Stimulated activated naive CD4-positive, alpha-beta T cell treated with Interleukin-2 at 50 U/mL for 16 hours (primary cell): ENCODE measurements at places on chromosomes 11 and 22.

- no peak for DNase-seq
Measured at GRCh38 chr11:128189823-128190222, 397.5 kb downstream of the ETS1 start.

- no peak for DNase-seq
Measured at GRCh38 chr11:117832511-117832910, 8.0 kb upstream of the FXYD2 start.

- DNase-seq: no peak
Measured at GRCh38 chr11:120063686-120064340, 74.1 kb downstream of the TRIM29 start.

- DNase-seq: no peak
Measured at GRCh38 chr11:116613206-116613875, 159.4 kb downstream of the BUD13 start.

- no peak for DNase-seq
Measured at GRCh38 chr11:63551091-63551888, 11.9 kb downstream of the PLAAT2 start.

DNA sequence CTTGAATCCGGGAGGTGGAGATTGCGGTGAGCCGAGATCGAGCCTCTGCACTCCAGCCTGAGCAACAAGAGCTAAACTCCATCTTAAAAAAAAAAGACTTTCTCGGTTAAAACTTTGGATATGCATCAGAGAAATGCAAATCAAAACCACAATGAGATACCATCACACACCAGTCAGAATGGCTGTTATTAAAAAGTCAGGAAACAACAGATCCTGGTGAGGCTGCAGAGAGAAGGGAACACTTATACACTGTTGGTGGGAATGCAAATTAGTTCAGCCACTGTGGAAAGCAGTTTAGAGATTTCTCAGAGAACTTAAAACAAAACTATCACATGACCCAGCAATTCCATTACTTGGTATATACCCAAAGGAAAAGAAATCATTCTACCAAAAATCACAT, 619.4 kb upstream of the KIRREL3 start:
- no peak for DNase-seq

DNA sequence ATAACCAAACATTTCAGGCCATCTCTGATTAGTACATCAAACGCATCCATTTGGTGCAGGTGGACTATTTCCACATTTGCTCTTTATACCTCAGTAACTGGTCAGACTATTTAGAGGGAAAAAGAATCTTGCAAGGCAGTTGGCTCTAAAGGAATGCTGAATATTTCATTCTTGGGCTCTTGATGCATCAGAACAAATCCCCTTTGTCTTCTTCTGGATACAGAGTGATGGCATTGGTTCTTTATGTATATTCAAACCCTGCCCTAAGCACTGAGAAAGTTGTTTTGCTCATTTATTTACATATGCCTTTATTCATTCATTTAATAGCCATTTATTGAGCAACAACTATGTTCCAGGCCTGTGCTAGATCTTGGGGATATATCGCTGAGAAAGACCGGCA, 31.1 kb upstream of the RAB30 start:
- no peak for DNase-seq

GRCh38 chr22:23778577-23778900, 5.9 kb downstream of the MMP11 start:
- DNase-seq: no peak

- no peak for DNase-seq
Measured at GRCh38 chr22:44402196-44403111, 89.7 kb upstream of the SHISAL1 start.

GRCh38 chr11:124535552-124536232, 7.8 kb downstream of the OR8B12 start:
- DNase-seq: no peak

- no peak for DNase-seq
Measured at GRCh38 chr11:72010529-72011233, 12.0 kb downstream of the IL18BP start.

DNA sequence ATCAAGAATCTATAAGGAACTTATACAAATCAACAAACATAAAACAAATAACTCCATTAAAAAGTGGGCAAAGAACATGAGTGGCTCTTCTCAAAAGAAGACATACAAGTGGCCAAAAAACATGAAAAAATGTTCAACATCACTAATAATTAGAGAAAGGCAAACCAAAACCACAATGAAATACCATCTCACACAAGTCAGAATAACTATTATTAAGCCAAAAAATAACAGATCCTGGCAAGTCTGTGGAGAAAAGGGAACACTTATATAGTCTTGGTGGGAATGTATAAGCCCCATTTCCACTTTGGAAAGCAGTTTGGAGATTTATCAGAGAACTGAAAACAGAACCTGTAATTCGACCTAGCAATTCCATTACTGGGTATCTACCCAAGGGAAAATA, 921.0 kb downstream of the KCNA4 start:
- DNase-seq: no peak

DNA sequence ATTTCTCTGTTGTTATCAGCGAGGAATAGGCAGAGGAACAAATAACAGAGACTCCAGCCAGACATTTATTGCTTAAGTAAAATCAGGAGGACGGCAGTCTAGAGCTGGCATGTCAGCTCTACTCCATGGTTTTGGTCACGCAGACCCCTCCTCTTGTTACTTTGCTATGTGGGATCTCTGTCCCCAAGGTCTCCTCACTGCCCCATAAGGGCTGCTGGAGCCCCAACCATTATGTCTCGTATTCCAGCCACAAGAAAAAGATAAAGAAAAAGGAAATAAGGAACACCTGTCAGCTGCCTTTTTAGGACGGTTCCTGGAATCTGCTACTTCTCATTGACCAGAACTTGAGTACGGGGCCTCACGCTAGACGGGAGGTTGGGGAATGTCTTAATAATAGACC, 70.4 kb downstream of the ELFN2 start:
- DNase-seq: no peak

GRCh38 chr11:133526790-133527189, 5.5 kb downstream of the OPCML start:
- DNase-seq: no peak

DNA sequence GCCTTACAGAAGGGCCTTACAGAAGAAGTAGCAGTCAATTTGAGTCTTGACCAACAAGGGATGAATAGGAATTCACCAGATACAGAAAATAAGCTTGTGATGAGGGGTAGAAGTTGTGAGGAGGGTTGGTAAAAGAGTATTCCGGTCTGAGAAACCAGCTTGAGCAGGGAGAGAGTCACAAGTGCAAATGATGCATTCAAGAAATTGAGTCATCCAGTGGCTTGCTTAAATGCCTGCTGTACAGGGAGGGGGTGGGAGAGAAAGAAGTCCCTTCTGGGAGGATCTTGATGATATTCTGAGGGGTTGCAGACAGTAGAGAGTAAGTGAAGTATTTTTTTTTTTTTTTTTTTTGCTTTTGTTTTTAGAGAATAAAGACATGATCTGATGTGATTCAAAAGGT, 9.2 kb downstream of the CCKBR start:
- DNase-seq: no peak

DNA sequence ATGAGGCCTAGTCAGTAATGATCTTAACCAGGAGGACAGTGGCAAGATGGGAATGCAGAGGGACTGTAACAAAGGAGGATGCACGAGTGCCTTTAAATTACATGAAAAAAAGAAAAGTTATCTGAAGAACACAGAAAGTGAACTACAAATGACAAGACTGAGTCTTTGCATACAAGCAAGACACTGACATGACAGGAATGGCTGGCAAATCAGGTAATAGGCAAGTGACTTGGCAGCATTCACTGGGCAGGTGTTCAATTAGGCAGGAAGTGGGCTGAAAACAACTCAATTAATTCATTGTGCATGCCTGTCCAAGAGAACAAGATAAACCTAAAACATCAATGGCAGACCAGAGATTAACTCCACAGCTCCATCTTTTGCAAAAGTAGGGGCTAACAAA, 24.0 kb downstream of the SMCO4 start:
- DNase-seq: no peak

DNA sequence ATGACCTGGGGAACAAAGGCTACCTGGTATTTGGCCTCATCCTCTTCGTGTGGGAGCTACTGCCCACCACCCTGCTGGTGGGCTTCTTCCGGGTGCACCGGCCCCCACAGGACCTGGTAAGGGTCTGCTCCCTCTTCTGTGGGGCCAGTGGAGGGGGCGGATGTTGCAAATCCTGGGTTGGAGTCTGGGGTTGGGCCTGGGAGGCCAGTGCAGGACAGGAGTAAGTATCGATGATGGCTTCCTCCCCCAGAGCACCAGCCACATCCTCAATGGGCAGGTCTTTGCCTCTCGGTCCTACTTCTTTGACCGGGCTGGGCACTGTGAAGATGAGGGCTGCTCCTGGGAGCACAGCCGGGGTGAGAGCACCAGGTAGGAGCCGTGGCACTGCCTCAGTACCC, 2.7 kb downstream of the GPR137 start:
- no peak for DNase-seq

GRCh38 chr11:65297026-65297672, 17.5 kb upstream of the CDC42EP2 start:
- no peak for DNase-seq

DNA sequence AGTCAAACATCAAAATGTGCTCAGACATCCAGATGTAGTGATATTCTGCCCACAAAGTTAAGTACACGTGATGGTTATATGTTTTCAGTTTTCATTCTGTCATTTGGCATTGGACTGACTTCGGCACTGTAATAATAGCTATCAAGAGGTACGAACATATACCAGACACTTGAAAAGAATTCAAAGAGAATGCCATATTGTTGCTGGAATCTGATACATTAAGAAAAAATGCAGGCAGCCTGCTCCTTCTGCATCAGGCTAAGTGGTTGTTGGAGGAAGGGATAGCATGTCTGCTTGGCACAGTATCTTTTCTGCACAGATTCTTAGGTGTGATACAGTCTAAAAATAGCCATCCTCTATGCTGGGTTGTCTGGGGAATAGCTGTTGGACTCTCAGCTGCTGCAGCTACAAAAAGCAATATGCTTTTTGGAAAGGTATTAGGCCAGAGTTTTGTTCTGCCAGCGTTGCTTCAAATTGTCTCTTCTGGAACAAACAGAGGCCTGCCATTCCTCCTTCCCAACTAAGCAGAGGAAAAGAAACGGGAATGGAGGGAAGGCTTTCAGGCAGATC, 892.6 kb downstream of the TBC1D22A start:
- no peak for DNase-seq

- no peak for DNase-seq
Measured at GRCh38 chr11:134367781-134368180, 36.0 kb downstream of the GLB1L2 start.

DNA sequence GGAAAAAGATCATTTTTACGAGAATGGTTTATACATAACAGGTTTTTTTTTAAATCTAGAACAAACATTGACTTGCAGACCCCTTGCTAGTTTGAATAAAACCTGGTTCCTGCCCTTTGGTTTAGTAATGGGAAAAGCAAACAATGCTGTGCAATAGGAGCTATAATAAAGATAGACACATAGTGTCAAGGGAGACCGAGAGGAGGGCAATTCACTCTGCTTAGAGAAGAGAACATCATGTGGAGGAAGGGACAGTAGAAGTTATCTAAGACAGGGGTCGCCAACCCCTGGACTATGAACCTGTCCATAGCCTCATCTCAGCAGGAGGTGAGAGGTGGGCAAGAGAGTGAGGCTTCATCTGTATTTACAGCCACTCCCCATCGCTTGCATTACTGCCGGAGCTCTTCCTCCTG, 7.0 kb upstream of the RDX start:
- no peak for DNase-seq

DNA sequence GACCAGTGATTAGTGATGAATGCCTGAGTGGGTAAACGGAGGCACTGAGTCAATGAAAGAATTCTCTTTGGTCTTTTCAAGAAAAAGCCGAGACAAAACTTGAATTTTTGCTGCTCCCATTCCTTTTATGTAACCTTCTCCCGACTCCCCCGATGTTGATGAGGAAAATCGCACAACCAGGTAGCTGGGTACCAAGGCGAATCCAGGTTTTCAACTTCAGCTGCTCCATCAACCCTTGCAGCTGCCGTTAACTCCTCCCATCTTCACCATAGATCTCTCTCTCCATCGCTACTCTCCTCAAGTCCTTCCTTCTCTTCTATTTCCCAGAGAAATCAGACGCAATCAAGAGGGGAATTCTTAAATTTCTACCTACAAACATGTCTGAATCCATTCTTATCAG, 611 bp upstream of the USP2 start:
- DNase-seq: no peak

DNA sequence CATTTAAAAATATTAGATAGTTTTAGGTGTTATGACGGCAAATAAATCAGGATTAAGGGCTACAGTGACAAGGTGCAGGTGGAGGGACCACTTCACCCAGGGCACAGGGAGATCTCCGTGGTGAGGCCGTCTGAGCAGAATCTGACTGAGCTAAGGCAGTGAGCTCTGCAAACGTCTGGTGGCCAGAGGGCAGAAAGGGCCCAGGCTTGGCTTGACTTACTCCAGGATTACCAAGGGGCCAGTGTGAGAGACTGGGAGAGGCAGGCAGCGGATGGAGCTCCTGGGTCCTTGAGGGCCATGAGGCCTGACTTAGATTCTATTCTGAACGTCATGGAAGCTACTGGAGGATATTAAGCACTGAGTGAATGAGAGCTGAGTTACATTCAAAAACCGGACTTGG, 125.9 kb upstream of the B3GAT1 start:
- DNase-seq: no peak

DNA sequence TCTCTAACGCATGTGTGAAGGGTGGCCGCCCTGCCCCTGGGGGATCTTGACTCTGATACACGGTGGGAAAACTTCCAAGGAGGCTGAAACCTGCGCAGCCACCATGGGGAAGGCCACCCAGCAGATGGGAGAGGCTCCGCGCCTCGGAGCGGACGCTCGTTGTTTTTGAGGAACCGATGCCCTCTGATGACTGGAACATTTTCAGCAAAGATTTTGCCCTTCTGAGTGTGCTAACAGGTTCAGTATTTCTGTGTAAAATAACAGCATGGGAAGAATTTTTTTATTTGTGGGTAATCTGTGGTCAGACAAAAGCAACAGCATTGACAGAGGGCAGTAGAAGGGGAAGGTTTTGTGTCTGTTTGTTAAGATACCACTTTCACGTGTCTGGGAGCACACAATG, 16.7 kb downstream of the MB start:
- no peak for DNase-seq

DNA sequence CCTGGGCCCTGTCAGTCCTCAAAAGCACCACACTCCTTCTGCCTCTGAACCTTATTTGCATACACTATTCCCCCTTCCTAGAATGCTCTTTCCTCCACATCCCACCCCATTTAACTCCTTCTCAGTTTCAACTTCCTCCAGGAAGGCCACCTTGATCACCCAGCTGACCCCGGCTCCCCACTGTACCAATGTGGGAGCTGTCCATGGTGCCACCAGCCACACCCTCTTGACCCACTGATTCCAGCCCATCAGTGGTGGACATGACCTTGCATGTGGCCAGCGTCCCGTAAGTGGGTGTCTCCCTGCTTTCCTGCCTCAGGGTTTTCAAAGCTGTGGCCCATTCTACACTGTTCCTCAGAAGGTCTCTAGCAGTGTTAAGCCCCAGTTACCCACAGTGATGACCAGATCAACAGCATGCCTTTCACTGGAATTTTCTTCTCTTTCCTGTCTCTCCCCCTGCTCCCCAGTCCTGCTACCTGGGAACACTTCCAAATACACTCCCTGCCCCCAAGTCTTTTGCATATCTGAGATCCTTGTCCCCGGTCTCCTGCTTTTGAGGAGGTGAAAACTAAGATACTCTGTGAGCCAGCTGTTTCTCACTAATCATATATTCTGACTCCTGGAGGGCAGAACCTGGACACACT, 346.6 kb downstream of the MN1 start:
- DNase-seq: no peak
